ENCODE measurements at places on chromosomes 5 and 9.

GRCh38 chr5:108727236-108727650 lies 20.5 kb upstream of the FER start:
- no peak for DNase-seq

- no peak for DNase-seq
Observed at GRCh38 chr9:68983522-68984424, 30.1 kb downstream of the PRKACG start.

GRCh38 chr5:154140381-154140780 lies 50.2 kb upstream of the GALNT10 start:
- no peak for DNase-seq

- no peak for DNase-seq
Observed at GRCh38 chr5:40871177-40871576, 30.0 kb downstream of the CARD6 start.

DNA sequence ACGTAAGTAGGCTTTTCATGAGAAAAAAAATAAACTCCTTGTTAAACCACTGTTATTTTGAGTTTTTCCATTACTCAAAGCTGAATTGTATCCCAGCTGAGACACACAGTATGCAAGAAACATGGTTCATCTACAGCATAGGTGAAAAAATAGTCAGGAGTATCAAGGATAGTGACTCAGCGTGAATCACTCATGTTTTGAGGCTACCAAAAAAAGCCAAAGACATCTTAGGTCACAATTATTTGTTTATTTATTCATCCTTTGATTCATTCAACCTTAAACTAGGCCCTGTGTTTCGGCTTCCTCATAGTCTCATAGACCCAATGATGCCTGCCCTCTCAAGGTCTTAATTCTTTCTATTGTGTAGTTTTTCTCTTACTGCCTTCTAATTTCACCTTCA lies 32.9 kb upstream of the STX17 start:
- no peak for DNase-seq

DNA sequence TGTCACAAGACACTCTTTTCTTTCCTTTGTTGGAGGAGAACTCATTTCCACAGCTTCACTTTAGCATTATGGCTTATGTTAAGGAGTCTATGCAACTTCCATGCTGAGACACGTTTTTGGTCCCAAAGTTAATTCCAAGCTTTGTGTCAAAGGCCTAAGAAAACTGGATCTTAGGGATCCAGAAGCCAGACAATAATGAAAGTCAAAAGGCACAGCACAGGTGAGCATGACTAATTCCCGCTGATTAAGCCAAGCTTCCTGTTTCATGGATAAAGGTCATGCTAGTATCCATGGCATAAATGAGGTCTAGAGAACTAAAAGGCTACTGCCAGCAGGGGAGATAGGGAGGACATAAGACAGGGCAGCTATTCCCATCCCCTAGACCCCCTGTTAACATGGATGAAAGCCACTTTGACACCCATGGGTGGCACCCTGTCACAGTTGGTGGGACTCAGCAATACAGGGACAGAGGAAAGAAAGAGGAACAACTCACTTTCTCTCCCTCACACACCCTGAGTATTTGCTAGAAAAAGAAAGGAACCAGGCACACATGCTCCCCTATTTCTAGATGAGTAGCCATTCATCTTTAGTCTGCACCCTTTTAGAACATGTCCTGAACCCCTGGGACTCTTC lies 438.1 kb upstream of the CDH9 start:
- no peak for DNase-seq

GRCh38 chr9:130107955-130108354 lies 54.2 kb downstream of the GPR107 start:
- DNase-seq = no peak

DNA sequence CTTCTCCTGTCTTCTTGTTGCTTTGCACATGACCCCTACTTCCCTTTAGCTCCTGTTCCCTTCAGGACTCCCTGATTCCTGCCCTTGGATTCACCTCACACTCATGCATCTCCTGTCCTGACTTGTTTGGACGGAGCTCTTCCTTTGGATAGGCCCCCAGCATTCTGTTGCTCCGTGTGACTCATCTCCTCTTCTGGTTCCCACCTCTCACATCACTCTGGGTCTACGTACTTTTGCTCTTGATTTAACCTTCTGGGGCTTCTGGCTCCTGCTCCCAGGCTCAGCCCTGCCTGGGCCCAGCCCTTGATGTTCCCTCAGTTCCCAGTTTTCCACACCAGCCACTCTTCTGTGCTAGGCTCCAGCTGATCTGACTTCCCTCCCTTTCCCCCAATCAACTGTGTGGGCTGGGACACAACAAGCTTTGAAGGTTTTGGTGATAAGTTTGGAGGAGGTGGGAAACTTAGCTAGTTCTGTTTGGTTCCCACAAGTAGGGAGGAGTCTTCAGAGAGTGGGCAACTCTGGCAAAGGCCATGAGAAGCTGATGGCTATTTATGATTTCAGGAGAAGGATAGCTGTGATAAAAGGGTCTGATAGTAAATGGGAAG lies 331.5 kb downstream of the ARHGEF28 start:
- no peak for DNase-seq

DNA sequence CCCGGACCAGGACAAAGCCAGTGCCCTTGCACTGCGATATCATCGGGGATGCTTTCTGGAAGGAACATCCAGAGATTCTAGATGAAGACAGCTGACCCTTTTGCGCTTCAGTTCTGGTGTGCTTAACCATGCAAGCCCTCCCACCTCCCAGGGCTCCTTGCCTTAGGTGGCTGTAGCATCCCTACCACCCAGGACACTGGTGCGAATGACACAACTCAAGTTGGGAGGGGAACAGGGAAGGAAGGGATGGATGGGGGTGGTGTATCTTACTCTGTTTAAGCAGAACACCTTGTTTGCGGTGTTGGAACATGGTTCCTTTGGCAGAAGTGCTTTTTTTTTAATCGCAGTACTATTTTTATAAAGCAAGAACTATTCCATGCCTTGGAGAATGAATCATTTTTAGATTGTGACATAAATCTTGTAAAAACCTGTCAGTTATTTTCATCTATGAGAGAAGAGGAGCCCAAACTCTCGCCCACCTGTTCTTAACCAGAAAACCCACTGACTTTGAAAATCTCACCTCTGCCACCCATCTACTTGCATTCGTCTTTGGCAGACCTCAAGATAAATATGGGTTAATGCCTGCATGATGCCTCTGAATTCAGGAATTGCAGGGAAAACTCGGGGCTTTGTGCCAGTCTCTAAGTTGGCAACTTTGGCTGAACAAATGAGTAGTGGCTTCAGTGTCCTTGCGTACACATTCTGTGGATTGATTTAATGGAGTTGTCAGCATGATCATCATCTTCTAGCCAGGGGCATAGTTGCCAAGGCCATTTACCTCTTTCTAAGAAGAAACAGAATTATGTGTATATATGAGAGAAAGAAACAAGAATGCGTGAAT lies 3.9 kb upstream of the LSM11 start:
- no peak for DNase-seq

DNA sequence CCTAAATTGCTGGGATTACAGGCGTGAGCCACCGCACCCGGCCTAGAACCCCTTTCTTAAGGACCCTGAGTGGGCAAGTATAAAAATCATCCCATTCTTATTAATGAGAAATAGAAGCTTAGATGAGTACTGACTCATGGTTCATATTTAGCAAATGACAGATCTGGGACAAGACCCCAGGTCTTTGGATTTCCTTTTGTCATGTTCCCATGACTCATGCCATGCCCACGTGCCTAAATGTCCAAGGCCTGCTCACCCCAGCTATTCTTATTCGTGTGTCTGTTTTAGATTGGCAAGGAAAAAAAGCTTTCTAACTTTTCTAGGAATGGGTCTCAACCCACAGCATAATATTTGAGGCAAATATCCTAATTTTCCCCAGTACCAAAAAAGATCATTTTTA lies 57.7 kb upstream of the RPS23 start:
- DNase-seq = no peak

DNA sequence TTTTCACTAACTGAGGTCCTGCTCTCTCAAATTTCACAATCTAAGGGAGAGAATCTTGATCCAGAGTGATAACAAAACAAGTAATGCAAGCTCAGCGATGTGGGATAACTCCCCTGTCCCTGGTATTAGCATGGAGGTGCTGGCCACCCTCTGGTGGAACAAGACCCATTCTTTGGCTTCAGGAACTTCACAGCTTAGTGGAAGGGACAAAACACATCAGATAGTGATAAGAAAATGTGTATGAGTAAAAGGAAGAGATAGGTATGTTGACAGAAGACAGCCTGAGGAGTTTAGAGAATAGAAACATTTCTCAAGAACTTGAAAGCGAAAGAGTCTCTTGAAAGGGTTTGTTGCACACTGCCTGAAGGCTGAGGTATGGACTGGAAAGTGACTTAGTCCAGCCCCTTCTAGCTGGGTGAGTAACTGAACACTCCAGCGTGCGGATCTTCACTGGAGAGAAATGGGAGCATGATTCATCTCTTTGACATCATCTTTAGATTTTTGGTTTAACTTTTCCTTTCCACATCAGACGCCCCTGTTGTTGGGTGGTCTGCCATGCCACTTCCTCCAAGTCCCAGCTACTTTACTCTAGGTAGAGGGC lies 25.4 kb upstream of the ZSWIM6 start:
- DNase-seq = no peak

Data from progenitor cell of endocrine pancreas (in vitro differentiated cells).